HT-29 (cell line): ENCODE measurements at places on chromosomes 5 and 9.
A peak's percentile ranks its signal among the peaks of the same experiment; 100 is the strongest.

GRCh38 chr5:31939151-31939550 lies 235.0 kb downstream of the GOLPH3 start:
- DNase-seq = no peak

DNA sequence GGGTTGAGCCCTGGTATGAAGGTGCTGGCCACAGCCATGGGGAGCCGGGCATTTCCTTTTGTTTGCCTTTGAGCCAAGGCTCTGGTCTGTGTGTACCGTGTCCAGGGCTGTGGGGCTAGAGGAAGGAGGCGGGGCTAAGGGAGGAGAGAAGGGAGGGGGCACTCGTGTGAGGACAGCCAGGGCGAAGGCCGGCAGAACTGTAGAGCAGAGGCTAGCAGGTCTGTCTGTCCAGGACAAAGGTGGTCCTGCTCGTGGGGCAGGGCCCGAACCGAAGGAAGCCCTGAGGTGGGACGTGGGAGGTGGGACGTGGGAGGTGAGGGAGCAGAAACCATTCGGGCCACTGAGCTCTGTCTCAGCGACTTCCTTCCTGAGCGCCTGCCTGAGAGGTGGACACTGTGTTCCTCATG lies 41.3 kb upstream of the TESK1 start:
- no peak for DNase-seq

- no peak for DNase-seq
Measured at GRCh38 chr9:103799959-103800358, 294.1 kb upstream of the SMC2 start.

- DNase-seq = no peak
Measured at GRCh38 chr5:24161559-24161958, 483.2 kb downstream of the CDH10 start.

- peak; percentile 94 for DNase-seq
Measured at GRCh38 chr5:74063821-74064220, 437.8 kb downstream of the ARHGEF28 start.
